ENCODE measurements at places on chromosomes 3 and 15. TPM values are rescaled to one million over a fixed set of nuclear protein-coding genes. Genes with fewer than 3 reads are reported as not detected.
A peak's percentile ranks its signal among the peaks of the same experiment; 100 is the strongest.

Gene GCNT3
- 14.8 TPM for total RNA-seq

Gene TMC3
- total RNA-seq = not detected

Gene SLC6A20
- 35.2 TPM for total RNA-seq

Gene CYP1A2
- not detected for total RNA-seq

Gene CAMKV
- 0.16 TPM for total RNA-seq

Gene OR5K2
- total RNA-seq = not detected

Gene TOMM70
- 42.7 TPM for total RNA-seq

Gene IL17RE
- total RNA-seq = 8.5 TPM

Gene CPA3
- 47.9 TPM for total RNA-seq

Gene GTF2E1
- 19.4 TPM for total RNA-seq

Gene KLF15
- 22.9 TPM for total RNA-seq

Gene PP2D1
- total RNA-seq = not detected

Gene MYRIP
- total RNA-seq = 6.6 TPM

Gene CCR9
- total RNA-seq = 0.22 TPM

Gene LSAMP
- 3.5 TPM for total RNA-seq

Gene NR2E3
- total RNA-seq = 0.19 TPM

Gene FANCD2
- total RNA-seq = 4.8 TPM

Gene MESD
- total RNA-seq = 30.9 TPM

Gene ZMAT3
- total RNA-seq = 26.1 TPM

Gene UROC1
- not detected for total RNA-seq

DNA sequence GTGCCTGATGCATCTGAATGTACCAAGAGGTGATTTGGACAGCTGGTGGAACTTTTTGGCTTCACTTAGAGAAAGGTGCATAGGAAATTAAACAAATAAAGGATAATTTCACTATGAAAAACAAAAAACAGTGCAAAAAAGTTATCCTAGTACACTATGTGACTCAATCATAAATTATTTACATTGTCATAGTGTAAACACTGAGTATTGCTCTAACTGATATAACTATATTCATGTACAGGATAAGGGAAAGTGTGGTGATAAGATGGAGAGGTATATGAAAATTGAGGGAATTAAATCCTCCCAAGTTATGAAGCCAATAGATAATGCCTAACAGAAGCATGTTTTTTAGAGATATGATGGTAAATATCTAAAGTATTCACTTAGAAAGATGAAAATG lies 50.2 kb upstream of the CPNE4 start:
- DNase-seq = no peak

DNA sequence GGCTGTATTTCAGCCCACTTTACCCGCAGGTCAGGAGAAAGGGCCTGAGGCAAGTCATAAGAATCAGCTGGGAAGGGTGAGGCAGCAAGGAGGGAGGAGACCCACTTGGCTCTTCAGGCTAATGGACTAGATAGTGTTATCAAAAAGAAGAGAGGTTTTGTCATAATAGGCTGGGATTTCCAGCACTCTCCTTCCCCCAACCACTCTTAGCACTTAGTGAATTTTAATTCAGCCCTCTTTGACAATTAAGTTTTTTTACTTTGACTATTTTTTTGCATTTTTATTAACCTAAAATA lies 771 bp downstream of the MPI start:
- DNase-seq = no peak

DNA sequence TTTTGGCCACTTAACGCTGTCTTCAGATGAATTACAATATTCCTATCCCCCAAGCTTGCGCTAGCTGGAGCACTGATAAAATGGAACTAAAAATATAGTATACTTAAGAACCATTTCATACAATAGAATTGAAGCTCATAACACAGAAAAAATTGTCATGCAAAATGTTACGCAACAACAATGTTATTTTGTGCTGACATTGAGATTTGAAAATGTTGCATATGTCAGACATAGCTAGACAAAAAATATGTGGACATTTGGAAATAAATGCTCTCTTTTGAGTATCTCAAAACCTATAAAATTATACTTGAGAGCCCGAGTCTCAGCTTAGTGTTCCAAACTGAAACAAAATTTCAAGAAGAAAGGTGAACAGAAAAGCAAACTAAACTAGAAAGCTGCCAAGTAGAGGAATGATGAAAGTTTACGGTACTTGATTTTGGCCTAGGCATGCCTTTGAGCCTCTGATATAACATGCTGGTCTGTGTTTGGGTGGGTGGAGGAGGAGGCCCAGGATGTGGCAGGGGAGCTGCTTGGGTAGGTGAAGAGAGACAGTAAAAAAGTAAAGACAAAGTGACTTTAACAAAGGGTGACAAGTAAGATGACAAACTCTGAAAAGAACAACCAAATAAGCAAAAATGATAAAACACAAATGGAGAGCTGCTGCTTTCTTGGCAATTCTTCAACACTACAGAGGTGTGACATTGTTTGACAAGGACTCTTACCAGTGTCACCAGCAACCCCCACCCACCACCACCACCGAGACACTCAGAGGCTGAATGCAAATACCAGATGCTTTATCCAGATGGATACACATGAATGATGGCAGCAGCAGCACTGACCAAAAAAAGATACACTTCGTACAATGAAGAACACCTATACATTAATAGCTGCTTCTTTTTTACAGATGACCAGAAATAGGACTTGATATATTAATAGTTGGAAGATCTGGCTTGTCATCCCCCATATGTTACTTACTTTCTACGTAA lies 129.3 kb upstream of the FEZF2 start:
- DNase-seq = no peak

- no peak for DNase-seq
These were observed 37.7 kb upstream of the PARP14 start for GRCh38 chr3:122642935-122643334.

GRCh38 chr15:66565141-66565641 lies 607 bp downstream of the LCTL start:
- DNase-seq = no peak

GRCh38 chr3:132445817-132446216 lies 28.5 kb downstream of the DNAJC13 start:
- DNase-seq = peak; percentile 62

GRCh38 chr3:72178463-72179106 lies 393.6 kb upstream of the PROK2 start:
- no peak for DNase-seq

DNA sequence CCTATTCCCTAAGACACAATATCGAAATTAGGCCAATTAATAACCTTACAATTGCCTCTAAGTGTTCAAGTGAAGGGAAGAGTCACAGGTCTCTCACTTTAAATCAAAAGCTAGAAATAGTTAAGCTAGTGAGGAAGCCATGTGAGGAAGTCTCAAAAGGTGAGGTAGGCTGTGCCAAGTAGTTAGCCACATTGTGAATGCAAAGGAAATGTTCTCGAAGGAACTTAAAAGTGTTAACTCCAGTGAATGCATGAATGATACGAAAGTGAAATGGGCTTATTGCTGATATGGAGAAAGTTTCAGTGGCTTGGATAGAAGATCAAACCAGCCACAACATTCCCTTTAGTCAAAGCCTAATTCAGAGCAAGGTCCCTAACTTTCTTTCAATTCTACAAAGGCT lies 59.1 kb downstream of the KLF13 start:
- DNase-seq = no peak

DNA sequence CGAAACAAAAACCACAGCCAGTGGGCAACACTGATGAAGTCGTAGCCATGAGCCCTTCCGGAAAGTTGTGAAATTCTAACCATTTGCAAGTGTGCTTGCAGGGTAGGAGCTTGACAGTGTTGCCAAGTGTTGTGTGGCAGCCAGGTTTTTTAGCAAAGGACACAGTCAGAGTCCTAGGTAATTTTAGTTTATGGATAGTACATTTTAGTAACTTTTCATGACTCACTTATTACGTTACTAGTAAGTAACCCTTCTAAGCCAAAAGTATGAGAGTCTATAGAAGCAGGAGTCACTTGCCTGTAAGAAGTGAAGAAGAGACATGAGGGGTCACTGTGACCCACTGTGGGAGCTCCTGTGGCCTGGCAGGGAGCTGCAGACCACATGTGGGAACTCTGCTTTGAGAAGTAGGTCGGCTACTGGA lies 54.8 kb upstream of the ADPGK start:
- DNase-seq = no peak

DNA sequence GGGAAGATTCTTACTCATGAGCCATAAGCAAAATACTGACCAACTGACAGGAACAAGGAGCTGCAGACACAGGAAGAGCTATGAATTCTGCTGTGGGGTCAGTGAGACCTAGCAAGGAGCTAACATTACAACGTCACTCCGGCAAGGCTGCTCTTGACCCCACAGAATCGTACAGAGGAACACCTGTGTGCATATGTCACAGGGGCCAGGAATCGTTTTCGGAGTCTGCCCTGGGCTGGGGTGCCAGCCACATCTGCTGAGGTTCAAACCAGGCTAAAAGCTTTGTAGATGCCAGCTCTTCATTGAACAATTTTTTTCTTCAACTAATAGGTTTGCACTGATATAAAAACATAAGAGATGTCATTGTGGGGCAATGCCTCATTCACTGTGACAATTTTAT lies 82.6 kb downstream of the LRRK1 start:
- no peak for DNase-seq

GRCh38 chr3:136955813-136956212 lies 2.0 kb upstream of the IL20RB start:
- no peak for DNase-seq

GRCh38 chr15:57554063-57554811 lies 37.5 kb upstream of the MYZAP start:
- no peak for DNase-seq

GRCh38 chr15:91411586-91411985 lies 311.5 kb downstream of the SV2B start:
- DNase-seq = no peak

DNA sequence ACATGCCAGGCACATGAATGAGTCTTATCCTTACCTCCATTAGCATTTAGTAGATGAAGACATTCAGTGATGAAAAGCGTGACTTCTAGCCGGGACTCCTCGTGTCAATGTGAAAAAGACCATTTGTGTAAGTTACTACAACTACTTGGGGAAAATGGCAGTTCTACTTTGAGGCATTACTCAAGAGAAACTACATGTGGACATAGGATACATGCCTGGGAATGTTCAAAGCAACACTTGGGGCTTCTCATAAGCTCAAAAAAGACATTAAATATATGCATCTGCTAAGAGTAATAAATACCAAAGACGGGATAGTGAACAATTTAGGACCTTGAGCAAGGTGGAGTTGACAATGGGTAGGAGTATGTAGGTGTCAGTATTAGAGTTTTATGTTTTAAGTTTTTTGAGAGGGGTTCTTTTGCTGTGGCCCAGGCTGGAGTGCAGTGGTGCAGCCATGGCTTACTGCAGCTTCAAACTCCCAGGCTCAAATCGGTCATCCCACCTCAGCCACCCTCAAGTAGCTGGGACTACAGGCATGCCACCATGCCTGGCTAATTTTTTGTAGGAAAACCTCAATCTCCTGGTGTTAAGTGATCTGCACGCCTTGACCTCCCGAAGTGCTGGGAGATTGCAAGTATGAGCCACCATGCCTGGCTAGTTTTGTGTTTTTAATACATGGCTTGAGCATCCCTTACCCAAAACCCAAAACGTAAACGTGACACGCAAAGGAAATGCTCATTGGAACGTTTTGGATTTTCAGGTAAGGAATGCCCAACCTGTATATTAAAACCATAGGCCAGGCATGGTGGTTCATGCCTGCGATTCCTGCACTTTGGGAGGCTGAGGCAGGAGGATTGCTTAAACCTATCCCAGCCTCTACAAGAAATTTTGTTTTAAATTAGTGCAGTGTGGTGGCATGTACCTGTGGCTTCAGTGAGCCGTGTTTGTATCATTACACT lies 3.9 kb downstream of the RPLP1 start:
- DNase-seq = no peak

- no peak for DNase-seq
These were observed 56.6 kb upstream of the TNIK start for GRCh38 chr3:171516765-171517164.

DNA sequence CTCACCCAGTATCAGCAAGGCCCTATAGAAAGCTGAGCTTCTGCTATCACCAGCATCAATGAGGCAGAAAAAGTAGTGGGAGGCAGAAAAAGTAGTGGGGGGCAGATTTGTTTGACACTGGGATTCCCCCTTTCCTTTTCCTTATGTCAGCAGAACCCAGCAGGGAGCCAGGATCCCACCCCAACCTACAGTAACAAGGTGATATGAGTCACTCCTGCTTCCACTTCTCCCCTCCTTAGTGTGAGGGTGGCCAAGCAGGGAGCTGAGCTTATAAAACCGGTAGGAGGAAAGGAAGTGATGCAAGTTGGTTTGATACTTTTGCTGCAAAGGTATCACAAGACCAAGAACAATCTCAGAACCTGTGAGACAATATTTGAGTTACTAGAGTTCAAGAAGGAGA lies 128.7 kb downstream of the SCAPER start:
- no peak for DNase-seq

- DNase-seq = peak; percentile 86
These were observed 108.5 kb upstream of the PFN2 start for GRCh38 chr3:150079029-150079739.

DNA sequence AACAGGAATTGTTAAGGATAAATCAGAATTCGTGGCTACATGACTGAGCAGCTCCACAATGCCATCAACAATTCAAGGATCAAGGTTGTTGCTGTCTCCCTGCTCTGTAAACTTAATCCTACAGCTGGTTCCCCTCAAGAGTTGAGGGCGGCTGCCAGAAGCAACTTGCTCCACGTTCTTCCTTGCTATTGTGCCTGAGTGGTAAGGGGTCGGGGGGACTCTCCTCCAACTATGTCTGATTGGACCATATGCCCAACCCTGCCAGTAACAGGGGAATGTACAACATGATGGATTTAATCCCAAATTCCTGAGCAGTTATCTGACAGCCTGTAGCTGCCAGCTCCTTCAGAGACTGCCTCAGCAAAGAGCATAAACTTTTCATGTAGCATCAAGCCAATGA lies 37.9 kb upstream of the MECOM start:
- peak; percentile 26 for DNase-seq

DNA sequence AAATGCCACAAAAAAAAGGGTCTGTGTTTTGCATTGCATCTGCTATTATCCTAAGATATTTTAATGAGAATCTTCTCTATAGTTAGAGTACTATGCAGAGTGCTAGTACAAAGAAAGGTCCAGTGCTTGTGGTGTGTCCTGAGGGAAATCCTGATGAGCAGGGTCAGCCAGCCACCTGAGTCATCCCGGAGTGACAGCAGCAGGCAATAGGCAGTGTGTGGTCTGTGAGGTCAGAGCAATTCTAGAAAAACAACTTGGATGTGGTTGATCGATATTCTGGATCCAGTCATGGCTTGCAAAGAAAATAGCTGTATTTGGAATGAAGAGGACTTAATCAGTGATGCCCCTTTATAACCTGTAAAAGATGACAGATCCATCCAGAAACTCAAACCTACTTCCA lies 119.2 kb downstream of the CTNNB1 start:
- DNase-seq = no peak

GRCh38 chr15:35080226-35080625 lies 4.9 kb downstream of the NANOGP8 start:
- no peak for DNase-seq

Data from kidney (tissue), 22 donors.